ENCODE measurements at places on chromosomes 6 and 20.

- DNase-seq, result no peak
Measured at GRCh38 chr20:8005575-8006366, 13.8 kb downstream of the TMX4 start.

GRCh38 chr6:45155341-45155894 lies 172.7 kb upstream of the RUNX2 start:
- DNase-seq, result no peak

DNA sequence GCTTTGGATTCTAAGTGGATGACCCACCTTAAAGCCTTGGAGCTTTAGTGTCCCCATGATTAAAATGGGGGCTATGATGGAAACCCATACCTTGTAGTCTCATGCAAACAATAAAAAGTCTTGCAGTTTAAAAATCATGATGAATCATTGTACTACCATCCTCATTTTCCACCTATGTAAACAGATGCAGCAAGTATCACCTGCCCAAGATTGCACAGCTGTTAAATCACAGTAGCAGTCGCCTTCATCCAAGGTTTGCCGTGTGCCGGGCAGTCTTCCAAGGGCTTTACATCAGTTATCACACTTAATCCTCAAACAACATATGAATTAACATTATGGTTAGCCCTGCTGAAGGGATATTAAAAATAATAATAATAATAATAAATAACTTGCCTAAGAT lies 210.3 kb downstream of the FOXA2 start:
- no peak for DNase-seq

- no peak for DNase-seq
Measured at GRCh38 chr20:51139891-51140290, 117.0 kb upstream of the KCNG1 start.

GRCh38 chr6:95364016-95364604 lies 213.2 kb upstream of the MANEA start:
- DNase-seq, result no peak

DNA sequence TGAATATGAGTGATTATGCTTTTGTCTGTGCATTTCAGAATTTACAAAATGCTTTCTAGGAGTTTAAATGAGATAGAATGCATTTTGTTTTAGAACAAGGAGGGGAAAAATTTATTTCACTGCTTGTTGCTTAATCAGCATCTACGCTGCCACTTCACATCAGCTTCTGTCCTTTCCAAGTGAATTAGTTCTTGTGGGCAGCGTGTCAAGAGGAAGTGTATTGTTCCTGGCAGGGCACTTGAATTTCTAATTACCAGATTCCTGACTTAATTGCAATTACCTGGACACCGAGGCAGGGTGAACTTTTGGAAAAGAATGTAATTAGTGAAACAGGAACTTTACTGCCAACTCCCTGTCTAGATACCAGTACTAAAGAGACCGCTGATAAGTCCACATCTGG lies 263.5 kb downstream of the TMEM242 start:
- DNase-seq, result no peak

GRCh38 chr6:41257369-41258195 lies 28.9 kb downstream of the TREM1 start:
- peak; percentile 49 for DNase-seq

DNA sequence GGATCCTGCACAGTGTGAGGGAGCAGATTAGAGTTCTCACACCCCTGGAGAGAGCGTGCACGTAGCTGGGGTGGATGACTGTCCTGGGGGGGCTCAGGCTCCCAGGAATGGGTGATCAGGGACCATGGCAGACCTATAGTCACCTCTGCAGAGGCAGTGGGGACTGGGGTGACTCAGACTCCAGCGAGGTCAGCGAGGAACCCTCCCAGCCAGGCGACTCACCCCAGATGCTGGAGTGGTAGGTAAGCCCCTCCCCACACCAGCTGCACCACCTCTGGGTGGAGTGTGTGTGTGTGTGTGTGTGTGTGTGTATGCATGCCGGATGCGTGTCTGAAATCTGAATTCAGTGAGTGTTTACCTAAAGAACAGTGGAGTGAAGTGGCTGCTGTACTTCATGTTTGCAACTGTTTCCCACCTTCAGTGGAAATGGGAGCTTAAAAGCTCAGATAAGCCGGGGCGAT lies 17.4 kb upstream of the GTSF1L start:
- no peak for DNase-seq

GRCh38 chr6:15148356-15148946 lies 97.4 kb upstream of the JARID2 start:
- peak; percentile 67 for DNase-seq

All from non-pigmented ciliary epithelial cell (primary cell).